Retinal pigment epithelial cell (primary cell): ENCODE measurements at places on chromosomes 13 and 19.
A peak's percentile ranks its signal among the peaks of the same experiment; 100 is the strongest.

- DNase-seq: no peak
Measured at GRCh38 chr19:31613683-31614219, 264.5 kb upstream of the TSHZ3 start.

DNA sequence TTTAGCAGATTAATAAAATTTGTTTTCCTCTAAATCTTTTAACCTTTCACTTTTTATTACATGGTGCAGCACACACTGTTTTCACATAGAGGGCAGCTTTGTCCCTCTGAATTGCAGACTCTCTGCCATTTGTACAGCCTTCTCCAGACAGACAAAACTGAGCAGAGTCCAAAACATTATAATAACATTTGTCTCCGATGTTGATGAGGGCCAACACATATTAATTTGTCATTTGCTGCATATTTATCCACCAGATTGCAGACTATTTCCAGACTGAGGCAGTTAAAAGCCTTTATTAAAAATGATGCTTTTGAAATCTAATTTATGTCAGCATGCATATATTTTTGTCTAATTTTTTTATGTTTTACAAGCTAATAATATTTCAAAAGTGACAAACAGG lies 1251.9 kb upstream of the SLC10A2 start:
- no peak for DNase-seq

- DNase-seq: no peak
Measured at GRCh38 chr13:88217372-88217771, 546.2 kb downstream of the SLITRK5 start.

DNA sequence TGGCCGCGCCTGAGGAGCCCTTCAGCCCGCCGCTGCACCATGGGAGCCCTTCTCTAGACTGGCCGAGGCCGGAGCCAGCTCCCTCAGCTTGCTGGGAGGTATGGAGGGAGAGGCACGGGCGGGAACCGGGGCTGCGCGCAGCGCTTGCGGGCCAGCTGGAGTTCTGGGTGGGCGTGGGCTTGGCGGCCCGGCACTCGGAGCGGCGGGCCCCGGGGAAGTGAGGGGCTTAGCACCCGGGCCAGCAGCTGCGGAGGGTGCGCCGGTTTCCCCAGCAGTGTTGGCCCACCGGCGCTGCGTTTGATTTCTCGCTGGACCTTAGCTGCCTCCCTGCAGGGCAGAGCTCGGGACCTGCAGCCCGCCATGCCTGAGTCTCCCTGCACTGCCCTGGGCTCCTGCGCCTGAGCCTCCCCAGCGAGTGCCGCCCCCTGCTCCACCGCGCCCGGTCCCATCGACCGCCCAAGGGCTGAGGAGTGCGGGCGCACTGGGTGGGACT lies 1890.0 kb upstream of the PCDH20 start:
- DNase-seq: no peak

- no peak for DNase-seq
Measured at GRCh38 chr19:10260141-10260584, 8.1 kb downstream of the MRPL4 start.

DNA sequence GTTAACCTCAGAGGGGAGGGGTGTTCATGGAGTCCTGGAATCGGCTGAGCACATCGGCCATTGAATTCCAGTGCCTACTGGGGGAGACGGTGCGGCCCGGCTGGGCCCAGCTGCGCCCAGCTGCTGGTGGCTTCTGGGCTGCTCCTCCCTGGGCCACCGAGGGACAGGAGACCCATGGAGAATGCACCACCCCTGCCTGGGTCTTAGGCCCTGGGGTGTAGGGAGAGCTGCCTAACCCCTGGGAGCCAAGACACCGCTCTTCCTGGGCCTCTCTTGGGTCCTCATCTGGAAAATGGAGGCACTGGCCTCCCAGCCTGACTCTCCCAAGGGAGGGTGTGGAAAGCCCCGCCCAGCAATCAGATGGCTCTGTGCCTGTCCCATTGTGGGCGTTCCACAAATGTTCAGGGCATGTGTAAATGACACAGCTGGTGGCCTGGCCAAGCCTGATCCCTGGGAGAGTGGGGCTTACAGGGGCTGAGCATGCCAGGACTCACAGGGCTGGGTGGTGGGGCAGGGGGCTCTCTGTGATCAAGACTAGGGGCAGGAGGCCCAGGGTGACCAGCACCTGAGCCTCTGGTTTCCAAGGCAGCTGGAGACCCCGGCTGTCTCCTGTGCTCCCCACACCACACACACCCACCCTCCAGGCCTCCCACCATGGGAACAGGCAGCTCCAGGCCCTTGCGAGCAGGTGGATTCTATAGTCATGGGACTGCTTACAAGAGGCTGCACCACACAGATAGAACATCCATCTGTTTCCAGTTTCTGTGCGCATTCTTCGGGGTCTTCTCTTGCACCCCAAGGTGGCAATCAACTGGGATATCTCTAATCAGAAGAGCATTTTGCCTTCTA lies 150.9 kb downstream of the URI1 start:
- DNase-seq: no peak

DNA sequence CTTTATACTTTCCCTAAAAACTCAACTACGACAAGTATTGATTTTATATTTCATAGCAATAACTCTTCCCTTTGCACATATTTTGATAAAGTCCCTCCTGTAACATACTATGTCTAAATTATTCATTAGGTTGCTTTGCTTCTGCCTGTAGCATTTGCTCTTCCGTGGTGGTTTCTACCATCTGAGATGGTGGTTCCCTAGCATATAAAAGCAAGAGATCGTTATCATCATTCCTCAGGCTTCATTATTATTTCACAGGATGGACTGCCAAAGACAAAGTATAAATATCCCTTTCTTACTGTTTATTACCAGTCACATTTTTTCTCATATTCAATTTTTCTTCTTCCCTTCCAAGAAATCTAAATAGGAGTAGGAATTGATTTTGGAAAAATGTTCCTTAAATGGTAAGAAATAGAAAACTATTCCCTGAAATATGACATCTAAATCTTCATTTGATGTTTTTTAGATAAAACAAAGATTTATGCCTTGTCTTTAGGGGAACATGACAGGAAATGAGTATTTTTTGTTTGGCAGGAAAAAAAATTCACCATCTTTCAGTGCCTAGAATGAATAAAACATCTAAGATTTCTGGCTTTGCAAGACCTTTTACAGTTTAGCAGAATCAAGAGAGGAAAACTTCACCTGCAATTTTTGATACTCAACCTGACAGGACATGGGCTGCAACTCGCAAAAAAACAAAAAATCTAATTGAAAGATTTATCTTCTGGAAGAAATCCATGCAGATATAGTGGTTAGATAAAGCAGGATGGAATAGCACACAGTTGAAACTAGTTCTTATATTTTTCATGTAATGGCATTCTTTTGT lies 340.0 kb downstream of the SPRY2 start:
- no peak for DNase-seq

DNA sequence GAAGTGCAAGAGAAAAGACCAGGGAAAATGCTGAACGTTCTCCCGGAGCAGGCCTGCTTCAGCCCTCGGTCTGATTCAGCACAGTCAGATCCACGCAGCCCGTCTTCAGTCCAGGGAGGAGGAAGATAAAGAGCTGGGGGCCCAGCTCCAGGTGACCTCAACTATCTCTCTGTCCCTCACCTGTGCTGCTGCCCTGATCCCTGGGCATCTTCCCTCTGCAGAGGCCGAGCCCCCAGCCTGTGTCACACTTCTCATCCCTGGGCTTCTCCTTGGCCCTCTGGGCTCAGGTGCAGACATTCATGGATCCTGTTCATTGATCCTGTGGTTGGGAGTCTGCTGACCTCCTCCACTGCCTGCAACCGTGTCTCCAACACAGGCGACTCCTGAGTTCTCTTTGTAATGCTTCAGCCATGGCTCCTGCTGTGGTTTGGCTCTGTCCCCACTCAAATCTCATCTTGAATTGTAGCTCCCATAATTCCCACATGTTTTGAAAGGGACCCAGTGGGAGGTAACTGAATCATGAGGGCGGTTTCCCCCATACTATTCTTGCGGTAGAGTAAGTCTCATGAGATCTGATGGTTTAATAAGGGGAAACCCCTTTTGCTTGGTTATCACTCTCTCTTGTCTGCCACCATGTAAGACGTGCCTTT lies 27.9 kb downstream of the COL4A2 start:
- no peak for DNase-seq

GRCh38 chr19:5451494-5451893 lies 3.7 kb upstream of the ZNRF4 start:
- DNase-seq: no peak

DNA sequence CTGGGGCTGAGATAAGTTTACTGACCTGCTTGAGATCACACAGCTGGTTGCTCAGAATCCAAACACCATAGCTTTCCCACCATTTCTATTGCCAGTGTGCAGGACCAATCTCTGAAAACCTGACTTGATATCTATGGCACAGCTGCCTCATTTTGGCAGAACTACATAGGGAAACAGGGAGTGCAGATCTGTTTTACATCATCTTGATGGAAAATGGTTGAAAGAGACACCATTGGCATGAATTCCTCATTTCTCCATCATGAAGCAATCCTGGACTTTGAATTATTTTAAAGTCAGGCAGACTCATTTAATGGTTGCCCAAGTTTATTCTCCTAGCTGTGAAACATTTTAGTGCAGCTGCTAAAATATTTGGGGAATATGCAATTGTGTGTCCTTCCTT lies 1628.2 kb upstream of the SLC10A2 start:
- DNase-seq: no peak

DNA sequence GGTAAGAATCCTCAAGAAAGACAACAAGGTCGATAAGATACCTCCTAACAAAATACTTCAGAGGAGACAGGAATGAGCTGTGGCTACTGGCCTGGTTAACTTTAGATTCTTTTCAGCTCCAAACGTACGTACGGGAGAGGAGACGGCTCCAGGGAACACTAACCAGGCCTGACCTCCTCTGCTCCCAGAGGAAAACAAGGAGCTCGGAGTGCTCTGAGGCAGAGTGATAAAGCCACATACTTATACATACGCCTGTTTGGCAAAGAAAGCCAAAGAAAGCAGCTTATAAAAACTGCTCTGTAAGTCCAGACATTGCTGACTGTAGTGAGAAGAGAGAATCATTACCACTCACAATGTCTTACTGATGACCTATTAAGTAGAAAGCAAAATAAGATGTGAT lies 263.9 kb downstream of the MZT1 start:
- peak; percentile 81 for DNase-seq

DNA sequence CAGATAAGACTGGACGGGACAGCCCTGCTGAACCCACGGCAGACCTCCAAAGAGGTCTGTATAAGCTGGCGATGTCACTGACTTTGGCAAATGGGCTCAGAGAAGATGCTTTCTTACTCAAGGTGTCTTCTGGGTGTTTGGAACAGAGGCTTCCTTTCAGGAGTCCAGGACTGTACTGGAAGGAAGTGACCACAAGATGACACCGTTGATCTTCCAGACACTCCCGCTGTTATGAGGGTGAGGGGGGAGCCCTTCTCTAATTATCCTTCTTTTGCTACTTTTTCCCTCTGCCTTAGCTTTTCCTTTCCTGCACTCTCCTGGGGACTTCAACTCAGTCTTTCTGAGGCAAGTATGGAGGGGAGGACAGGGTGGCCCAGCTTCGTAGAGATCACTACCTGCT lies 65.2 kb upstream of the ZNF599 start:
- no peak for DNase-seq

- DNase-seq: no peak
Measured at GRCh38 chr19:31510635-31511034, 161.4 kb upstream of the TSHZ3 start.
